A549 treated with DMSO at 1 μM for 4 hours (cell line): ENCODE measurements at places on chromosomes 1 and 21. TPM values are rescaled to one million over a fixed set of nuclear protein-coding genes. Genes with fewer than 3 reads are reported as not detected.

Gene AHCYL1
- total RNA-seq, result 50.7 to 61.5 TPM (median 56.9 TPM) in 5 replicates

Gene S100B
- total RNA-seq, result not detected in 5 replicates

Gene RAVER2
- 4.7 to 5.9 TPM (median 5.5 TPM) in 5 replicates for total RNA-seq

Gene RNU1-1
- 7.3 TPM in 1 of 5 replicates, not detected in the others for total RNA-seq

Gene IL20
- total RNA-seq, result not detected in 5 replicates

Gene MXRA8
- total RNA-seq, result 0.14 to 0.27 TPM (median 0.23 TPM) in 5 replicates

Gene TTC34
- 0.03 to 0.06 TPM (median 0.05 TPM) in 5 replicates for total RNA-seq

Gene RGS16
- total RNA-seq, result 0.14 to 0.32 TPM (median 0.20 TPM) in 5 replicates

Gene OTUD3
- total RNA-seq, result 2.9 to 3.8 TPM (median 3.2 TPM) in 5 replicates

Gene NUCKS1
- total RNA-seq, result 94.8 to 158 TPM (median 127 TPM) in 5 replicates

Gene GRIK1
- not detected in 5 replicates for total RNA-seq

Gene FRRS1
- 2.2 to 2.5 TPM (median 2.4 TPM) in 5 replicates for total RNA-seq

Gene CYP4Z1
- not detected in 5 replicates for total RNA-seq

Gene CD1D
- total RNA-seq, result 0.05 TPM in 1 of 5 replicates, not detected in the others

Gene RXFP4
- not detected in 5 replicates for total RNA-seq

Gene IPO13
- total RNA-seq, result 10.4 to 18.4 TPM (median 15.0 TPM) in 5 replicates

Gene THEM5
- total RNA-seq, result not detected in 5 replicates

Gene GPR25
- total RNA-seq, result 0.11 TPM in 1 of 5 replicates, not detected in the others

Gene SPRR1A
- not detected in 5 replicates for total RNA-seq

Gene YRDC
- 13.9 to 20.8 TPM (median 19.7 TPM) in 5 replicates for total RNA-seq

Gene C1orf56
- total RNA-seq, result 6.4 to 7.6 TPM (median 7.1 TPM) in 5 replicates

Gene LYPD8
- total RNA-seq, result 0.11 to 0.32 TPM (median 0.17 TPM) in 3 of 5 replicates, not detected in the others

Gene LENEP
- not detected in 5 replicates for total RNA-seq

Gene GCSAML
- total RNA-seq, result not detected in 5 replicates

Gene F13B
- 0.05 to 0.13 TPM in 2 of 5 replicates, not detected in the others for total RNA-seq

Gene NUP210L
- total RNA-seq, result not detected in 5 replicates

Gene FNBP1L
- total RNA-seq, result 12.9 to 21.5 TPM (median 17.9 TPM) in 5 replicates

Gene CCDC185
- total RNA-seq, result 0.05 to 0.08 TPM (median 0.06 TPM) in 4 of 5 replicates, not detected in the other
